EH (cell line): ENCODE measurements at places on chromosomes 13 and 19.
A peak's percentile ranks its signal among the peaks of the same experiment; 100 is the strongest.

GRCh38 chr13:110044551-110045111 is 258.2 kb upstream of the IRS2 start:
- peak; percentile 63 for DNase-seq

DNA sequence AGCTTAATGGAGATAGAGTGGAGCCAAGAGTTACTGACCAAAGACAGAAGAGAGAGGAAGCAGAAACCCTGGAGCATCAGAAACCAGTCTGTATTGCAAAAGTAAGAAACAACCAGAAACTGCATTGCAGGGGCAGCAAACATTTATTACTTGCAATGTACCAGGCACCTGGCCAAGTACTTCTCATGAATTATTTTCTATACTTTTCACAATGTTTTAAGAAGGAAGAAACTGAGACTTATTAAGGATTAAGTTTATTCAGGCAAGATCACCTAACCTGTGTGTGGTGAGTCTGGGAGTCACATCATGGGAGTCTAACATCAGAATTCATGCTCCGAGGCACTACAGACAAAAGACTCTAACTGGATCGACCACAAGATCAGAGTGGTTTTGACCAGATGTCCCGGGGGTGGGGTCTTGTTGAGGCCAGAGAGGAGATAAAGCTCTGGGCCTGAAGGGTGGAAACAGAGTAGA is 47.4 kb downstream of the TNFRSF19 start:
- DNase-seq = peak; percentile 52

- no peak for DNase-seq
Observed at GRCh38 chr13:23561261-23561660, 9.0 kb upstream of the TNFRSF19 start.

- DNase-seq = peak; percentile 3
Observed at GRCh38 chr13:94662274-94662945, 49.9 kb downstream of the SOX21 start.

DNA sequence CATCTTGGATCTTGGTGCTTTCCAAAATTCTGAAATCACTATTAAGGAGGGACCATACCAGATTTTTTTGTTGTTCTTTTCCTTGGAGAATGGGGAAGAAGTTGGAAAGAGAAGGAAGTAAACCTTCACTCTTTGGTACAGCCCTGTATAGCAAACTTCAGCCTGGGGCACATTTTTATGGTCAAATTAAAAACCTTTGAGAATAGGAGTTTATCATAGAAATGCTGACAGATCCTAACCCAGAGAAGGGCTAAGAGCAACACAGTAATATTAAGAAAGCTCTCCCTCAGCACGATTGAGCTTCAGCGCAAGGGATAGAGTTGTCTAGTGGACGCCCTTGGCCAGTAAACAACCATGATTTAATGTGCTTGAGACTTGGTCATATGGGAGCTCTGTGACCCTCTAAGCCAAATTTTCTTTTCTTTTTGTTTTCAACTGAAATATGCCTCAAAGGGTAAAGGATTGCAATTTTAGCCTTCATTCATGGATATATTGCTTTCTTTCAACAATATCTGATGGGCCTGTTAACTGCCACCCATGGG is 294.3 kb upstream of the MAB21L1 start:
- peak; percentile 49 for DNase-seq

GRCh38 chr13:113397608-113398425 is 33.9 kb upstream of the GRTP1 start:
- DNase-seq = no peak

DNA sequence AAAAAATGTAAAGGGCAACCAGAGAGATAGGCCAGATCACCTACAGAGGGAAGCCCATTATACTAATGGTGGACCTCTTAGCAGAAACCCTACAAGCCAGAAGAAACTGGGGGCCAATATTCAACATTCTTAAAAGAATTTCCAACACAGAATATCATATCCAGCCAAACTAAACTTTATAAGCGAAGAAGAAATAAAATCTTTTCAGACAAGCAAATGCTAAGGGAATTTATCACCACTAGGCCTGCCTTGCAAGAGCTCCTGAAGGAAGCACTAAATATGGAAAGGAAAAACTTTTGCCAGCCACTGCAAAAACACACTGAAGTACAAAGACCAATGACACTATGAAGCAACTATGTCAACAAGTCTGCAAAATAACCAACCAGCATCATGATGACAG is 28.4 kb downstream of the VSTM2B start:
- no peak for DNase-seq

GRCh38 chr19:30402436-30403202 is 30.4 kb downstream of the ZNF536 start:
- no peak for DNase-seq

- DNase-seq = peak; percentile 43
Observed at GRCh38 chr19:11420429-11421370, 1.6 kb upstream of the RGL3 start.

DNA sequence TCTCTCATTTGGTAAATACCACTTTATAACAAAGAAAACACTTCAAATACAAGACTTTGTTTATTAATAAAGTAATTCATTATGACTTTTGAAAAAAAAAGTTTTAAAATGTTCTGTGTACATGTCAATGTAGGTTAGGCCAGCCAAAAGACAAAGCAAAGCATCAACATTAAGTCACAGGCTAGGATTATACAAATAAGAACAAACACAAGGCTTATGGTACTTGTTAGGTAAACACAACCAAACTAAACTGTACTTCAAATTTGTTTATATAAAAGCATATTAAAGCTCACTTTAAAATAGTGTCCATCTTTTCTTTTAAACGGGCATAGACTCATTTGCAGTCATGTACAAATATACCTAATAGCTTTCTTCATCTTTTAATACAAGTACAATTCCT is 86.6 kb downstream of the ZDHHC20 start:
- DNase-seq = no peak

GRCh38 chr13:29917650-29918049 is 67.2 kb upstream of the UBL3 start:
- DNase-seq = no peak

DNA sequence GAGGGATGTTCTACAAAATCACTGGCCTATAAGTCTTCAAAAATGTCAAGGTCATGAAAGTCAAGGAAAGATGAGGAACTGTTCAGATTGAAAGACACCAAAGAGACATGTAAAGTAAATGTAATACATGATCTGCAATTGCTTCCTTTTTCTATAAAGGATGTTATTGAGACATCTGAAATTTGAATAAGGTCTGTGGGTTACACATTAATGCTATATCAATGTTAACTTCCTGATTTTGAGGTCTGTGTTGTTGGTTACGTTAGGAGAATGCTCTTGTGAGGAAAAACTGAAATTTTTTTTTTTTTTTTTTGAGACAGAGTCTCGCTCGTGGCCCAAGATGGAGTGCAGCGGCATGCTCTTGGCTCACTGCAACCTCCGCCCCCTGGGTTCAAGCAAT is 197.4 kb downstream of the RGCC start:
- DNase-seq = no peak

DNA sequence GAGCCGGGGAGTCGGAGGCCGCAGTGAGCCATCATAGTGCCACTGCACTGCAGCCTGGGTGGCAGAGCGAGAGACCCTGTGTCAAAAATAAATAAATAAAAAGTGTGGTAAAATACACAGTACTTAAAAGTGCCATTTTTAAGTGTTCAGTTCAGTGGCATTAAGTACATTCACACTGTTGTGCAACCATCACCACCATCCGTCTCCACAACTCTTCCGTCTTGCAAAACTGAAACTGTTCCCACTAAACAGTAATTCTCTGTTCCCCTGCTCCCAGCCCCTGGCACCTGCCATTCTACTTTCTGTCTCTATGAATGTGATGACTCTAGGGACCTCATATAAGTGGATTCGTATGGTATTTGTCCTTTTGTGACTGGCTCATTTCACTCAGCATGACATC is 13.3 kb downstream of the SLC25A42 start:
- DNase-seq = no peak

DNA sequence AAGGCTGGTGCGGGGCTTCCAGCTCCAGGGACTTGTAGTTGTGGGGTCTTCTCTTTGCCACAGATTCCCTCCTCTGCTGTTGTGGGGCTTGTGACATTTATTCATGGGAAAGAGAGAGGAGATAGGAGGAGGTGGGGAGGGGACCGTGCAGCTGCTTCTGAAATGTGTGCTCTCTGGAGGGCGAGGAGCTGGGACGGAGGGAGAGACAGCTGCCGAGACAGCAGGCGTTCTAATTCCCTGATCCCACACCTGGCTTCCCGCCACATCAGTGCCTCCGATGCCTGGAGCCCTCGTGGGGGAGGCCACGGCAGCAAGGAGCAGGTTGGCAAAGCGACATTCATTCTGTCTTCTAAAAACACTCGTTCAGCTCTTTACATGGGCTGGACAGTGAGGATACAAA is 164.4 kb downstream of the USP12 start:
- no peak for DNase-seq

GRCh38 chr19:29674374-29675119 is 9.3 kb downstream of the PLEKHF1 start:
- no peak for DNase-seq
